ENCODE measurements at places on chromosomes 4 and X.

GRCh38 chr4:57184378-57185029 is 74.3 kb upstream of the IGFBP7 start:
- no peak for DNase-seq

- DNase-seq = no peak
Observed at GRCh38 chr4:153413842-153414241, 52.3 kb upstream of the TMEM131L start.

DNA sequence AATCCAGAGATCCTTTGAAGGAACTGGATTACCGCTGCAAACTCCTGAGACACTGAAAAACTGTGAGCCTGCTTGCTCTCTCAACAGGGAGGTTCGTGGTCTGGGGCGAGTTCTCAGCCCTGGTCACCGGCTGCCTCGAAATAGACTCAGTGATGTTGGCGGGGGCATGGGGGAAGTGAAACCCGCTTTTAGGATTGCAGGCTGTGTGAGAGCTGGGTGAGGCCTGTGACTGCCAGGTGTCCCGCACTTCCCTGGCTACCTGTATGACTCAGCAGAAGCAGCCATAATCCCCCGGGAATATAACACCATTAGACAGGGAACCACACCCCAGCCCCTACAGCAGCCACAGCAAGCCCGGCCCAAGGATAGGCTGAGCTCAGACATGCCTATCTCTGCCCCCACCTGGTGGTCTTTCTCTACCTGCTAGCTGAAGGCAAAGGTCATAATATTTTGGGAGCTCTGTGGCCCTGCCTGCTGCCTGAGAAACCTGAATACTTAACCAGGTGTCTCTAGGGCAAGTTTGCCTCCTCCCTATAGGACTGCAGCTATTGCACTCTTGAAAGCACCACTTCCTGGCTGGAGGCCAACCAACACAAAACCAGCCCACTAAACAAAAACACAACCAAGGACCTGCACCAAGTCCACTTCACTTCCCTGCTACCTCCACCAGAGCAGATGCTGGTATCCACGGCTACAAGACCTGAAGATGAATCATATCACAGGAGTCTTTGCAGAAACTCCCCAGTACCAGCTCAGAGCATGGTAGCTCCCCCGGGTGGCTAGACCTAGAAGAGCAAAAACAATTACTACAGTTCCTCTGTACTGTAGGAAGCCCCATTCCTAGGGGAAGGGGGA is 202.0 kb downstream of the RRAGB start:
- DNase-seq = no peak

DNA sequence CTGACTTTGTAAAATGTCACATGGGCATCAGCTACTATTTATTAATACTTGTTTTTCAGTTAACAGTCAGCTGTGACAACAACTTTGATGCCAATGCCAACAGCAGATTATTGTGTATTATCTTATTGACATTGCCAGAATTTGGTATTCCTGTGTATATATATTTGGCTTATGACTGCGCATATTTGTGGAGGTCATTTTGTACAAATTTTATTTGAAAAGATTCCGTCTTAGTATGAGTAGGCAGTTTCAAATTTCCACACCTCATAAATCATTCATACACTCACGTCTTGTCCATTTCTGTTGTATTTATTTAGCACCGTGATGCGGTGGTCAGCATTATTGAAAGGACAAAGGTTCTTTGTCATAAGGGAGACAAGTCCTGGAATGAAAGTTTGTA is 558.2 kb upstream of the NDST4 start:
- no peak for DNase-seq

DNA sequence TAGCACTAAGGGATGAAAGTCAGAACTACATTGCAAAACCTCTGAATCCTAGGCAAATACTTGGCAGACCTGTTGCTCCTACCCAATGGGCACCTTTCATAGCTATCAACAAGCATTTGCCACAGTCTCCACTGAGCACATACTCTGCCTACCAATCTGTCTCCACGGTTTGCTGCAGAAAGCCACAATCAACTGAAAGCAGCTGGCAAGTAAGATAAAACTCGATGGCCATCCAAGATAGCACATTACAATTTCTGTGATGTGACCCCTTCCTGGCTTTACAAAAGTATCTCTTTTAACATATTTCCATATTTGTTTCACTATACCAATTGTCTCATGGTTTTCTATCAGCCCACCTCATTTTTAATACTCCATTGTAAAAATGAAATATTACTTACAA is 1060.5 kb upstream of the INTU start:
- DNase-seq = no peak

- DNase-seq = no peak
Observed at GRCh38 chrX:135649029-135649428, 64.4 kb upstream of the CT45A1 start.

Measured in activated CD8-positive, alpha-beta memory T cell treated with anti-CD3 and anti-CD28 coated beads, Interleukin-2, amount 50 U/mL, for 4 hours (primary cell).